Amniotic epithelial cell (primary cell): ENCODE measurements at places on chromosomes 1 and 21.

GRCh38 chr1:175514387-175514953 lies 228.9 kb downstream of the TNR start:
- no peak for DNase-seq

DNA sequence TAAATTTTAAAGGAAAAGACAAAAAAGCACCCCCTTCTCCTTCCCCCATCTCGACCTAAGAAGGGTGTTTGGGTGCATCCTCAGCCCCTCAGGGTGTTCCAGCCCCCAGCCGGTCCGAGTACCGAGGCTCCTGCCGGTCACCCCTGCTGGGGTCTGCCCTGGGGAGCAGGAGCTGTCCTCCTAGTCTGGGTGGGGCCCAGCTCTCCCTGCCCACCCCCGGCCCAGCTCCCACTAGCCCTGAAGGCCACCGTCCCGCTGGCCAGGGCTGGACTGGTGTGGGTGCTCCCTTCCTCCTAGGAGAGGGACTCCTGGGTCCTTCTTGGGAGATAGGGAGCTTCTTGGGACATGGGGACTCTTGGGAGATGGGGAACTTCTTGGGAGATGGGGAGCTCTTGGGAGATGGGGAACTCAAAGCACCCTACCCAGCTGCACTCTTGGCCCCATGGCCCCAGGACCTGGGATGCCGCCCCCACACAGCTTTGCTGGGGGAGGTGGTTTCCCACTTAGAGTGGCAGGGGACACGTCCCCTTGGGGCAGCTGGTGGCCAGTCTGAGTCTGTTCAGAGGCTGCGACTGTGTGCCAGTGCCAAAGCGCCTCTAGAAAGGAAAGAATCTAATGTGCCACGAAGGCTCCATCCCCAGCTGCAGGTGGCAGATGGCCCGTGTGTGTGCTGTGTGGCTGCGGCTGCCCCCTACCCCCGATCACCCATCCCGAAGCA lies 44.5 kb downstream of the MORN1 start:
- DNase-seq = no peak

GRCh38 chr1:64047549-64047996 lies 155.8 kb upstream of the UBE2U start:
- DNase-seq = no peak

GRCh38 chr1:112718691-112719418 lies 3.7 kb upstream of the PPM1J start:
- DNase-seq = peak; percentile 57

DNA sequence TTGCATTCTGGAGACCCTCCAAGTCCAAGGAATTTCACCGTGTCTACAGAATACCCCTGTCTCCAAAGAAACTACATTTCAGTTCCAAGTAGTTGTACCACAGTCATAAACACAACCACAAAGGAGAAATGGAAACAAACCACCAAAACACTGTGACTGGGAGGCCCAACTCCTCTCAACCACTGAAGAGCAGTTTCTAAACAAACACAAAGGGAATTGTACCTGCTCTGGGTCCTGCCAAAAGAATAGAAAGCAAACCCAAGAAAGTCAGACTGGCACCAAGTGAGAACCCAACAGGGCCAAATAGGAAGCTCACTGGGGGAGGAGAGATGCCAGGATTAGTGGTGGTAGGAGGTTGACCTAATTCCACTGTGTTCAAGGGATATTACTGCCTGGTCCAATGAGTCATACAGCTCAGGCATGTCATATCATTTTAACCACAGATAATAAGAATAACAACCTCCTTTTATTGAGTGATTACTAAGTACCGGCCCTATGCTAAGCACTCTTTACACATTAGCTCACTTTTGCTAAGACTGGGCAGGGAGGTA lies 123.9 kb upstream of the PPP2R5A start:
- peak; percentile 99 for DNase-seq

DNA sequence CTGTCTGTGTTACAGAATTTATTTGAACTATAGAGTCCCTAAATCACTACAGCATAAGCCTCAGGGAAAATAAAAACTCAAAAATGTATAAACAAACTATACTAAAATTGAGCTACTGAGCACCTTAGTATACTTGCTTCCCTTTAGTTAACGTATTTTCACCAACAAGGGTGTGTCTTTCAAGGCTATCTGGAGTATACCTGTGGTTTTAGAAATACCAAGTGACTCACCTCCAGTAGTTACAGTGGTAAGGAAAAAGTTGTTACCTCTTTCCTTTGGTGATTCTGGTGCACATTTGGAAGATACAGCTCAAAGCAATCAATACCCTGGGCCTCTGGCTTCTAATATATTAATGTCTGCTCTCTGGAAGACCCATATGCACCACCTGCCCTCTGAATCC lies 68.0 kb upstream of the C1orf105 start:
- peak; percentile 32 for DNase-seq

- no peak for DNase-seq
Observed at GRCh38 chr1:29319300-29320110, 83.2 kb downstream of the PTPRU start.

DNA sequence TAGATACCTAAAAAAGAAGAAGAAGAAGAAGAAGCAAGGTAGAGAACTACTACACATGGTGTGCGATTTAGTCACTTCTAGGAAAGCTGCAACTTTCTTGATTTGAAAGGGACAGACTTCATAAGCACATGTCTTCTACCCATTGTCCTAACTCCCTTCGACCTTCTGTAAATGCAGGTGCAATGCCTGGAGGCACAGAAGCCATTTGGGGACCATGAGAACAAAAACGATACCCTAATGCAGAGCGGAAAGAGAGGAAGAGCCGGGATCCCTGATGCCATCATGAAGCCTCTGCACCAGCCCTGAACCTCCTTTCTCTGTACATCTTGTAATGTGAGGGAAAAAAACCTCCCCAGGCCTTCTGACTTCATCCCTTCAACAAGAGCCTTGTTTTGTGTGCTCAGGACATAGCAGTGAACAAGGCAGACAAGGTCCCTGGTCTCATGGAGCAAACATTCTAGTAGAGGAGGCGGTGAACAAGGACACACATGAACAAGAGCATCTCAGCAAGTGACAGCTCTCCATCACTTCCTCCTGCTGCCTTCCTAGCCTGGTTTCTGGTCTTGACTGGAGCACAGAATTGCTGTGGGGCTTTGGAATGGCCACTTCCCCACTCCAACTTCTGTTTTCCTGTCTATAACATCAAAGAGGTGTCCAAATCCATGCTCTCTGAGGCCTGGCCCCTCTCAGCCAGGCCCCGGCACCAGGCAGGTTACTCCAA lies 5.5 kb upstream of the LAPTM5 start:
- DNase-seq = no peak

- peak; percentile 15 for DNase-seq
Observed at GRCh38 chr1:145999321-146000024, 3.1 kb upstream of the TXNIP start.

- no peak for DNase-seq
Observed at GRCh38 chr1:112043901-112044300, 54.4 kb upstream of the KCND3 start.

DNA sequence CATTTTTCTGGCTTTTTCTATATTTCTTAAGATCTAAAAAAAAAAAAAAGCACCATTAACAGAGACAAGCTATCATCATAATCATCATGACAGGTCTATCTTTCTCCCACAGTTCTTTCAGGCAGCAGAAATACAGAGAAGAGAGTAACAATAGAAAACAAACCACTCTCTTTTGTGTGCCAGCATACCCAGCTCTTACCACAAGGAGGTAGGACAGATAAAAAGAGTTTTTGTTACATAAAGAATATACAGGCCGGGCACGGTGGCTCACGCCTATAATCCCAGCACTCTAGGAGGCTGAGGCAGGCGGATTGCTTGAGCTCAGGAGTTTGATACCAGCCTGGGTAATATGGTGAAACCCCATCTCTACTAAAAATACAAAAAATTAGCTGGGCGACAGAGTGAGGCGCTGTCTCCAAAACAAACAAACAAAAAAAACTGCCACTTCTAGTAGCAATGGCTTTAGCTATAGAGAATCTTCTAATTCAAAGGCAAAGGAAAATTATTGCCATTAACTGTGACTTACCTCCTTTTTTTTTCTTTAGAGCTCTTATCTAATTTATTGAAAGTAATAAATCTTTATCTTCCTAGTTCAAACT lies 39.7 kb downstream of the ANKRD13C start:
- DNase-seq = no peak

DNA sequence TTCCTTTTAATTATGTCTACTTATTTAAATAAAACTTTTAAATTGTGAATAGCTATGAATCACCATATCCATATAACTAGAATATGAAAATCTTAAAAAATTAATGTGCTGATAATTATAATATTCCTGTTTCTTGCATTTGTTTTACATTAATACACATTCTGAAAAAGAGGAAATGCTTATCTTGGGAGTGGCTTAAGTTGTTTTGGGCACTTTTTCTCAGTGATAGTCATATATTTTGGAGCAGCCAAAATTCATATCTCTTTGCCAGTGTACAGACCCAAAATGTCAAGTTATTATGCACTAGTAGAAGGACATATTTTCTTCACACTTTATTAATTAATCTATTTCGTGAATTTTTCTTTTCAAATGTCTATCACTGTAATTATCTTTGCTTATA lies 838.5 kb downstream of the USP25 start:
- DNase-seq = no peak

- DNase-seq = no peak
Observed at GRCh38 chr1:225824533-225824941, 14.6 kb downstream of the EPHX1 start.
